ENCODE measurements at places on chromosomes 7 and 10.

- DNase-seq = no peak
These were observed 9.7 kb downstream of the DPYSL4 start for GRCh38 chr10:132196178-132197113.

DNA sequence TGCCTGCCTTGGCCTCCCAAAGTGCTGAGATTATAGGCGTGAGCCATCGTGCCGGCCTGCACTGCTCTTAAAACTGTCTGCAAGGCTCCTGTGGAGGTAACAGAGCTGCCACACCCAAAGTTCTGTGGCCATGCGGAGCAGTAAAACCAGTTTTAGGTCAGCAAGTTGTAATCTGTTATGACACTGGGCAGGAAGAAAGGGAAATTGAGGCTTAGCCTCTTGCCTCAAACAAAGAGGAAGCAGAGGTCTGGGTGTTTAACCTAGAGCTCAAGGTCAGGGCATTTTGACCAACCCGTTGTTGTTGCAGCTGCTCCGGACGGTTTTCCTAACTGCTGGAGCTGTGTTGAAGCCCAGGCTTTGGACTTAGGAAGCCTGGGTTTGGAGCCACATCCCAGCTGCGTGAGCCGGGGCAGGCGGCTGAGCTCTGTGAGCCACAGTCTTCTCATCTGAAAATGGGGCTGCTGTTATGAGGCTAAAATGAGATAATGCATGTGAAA, 7.4 kb upstream of the RRP12 start:
- DNase-seq = no peak

- DNase-seq = no peak
These were observed 47.7 kb downstream of the LYZL2 start for GRCh38 chr10:30581779-30582380.

- DNase-seq = no peak
These were observed 12.5 kb upstream of the SEPHS1 start for GRCh38 chr10:13360587-13360986.

GRCh38 chr7:77797734-77798393, 370 bp downstream of the TMEM60 start:
- no peak for DNase-seq

GRCh38 chr10:93630625-93631557, 18.6 kb downstream of the PDE6C start:
- no peak for DNase-seq
